Small intestine (tissue), 16 donors: ENCODE measurements at places on chromosomes 11 and 22.
A peak's percentile ranks its signal among the peaks of the same experiment; 100 is the strongest.

DNA sequence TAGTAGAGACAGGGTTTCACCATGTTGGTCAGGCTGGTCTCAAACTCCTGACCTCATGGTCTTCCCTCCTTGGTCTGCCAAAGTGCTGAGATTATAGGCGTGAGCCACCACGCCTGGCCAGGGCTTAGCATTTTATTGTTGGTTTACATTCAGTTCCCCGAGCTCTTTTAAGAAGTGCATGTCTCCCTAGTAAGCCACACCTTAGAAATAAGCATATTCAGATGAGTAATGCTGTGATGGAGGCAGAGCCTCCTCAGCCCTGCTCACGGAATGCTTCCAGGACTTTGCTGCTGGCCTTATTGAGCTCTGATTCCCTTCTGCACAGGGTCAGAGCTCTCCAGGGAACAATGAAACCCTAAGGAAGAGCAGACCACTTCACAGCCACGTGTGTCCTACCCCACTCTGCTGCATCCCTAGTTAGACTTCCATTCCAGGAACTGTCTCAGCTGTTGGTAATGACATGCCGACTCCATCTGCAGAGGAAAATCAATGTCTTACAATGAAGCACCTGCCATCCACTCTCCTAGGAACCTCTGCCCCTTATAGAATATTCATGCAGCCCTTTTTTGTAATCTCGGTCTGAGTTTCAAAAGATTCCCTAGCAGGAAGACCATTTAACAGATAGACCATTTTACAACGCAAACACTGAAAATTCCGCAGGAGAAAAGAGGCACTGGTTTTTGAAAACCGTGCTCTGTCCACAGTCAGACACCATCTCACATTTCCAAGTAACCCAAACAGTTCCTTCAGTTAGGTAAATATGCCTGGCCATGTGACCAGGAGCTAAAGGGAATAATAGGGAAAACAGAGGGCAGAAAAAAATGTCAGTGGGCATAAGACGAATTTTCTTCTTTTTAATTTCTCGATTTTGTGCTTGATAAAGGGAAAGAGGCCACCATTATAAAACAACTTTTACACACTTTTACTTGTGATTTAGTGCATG is 1.7 kb upstream of the JAM3 start:
- DNase-seq: no peak

- no peak for DNase-seq
Observed at GRCh38 chr22:48710410-48710809, 1117.3 kb downstream of the BRD1 start.

DNA sequence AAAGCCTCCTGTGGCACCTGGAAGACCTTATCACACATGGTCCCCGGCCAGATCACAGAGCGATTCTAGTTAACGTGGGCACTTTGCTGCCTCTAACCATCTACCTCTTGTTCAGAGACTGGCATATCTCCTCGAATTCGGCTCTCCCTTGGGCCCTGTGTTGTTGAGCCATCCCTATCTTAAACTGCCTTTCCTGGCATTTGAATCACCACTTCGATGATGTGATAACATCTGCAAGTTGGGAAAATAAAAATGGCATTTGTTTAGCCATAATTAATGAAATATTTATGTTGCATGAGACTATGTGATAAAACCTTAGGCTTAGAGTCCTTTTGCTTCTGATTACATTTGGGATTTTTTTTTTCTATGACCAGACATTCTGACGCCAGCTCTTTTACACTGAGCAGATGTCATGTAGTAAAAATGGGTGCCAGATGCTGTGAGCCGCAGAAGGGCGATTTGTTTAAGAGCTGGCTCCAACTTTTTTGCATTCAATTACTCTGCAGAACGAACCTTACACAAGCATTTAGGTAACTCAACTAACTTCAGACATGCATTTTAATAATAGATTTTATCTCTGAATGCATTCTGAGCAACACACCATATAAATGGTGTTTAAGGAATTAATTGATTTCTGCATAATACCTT is 58.5 kb upstream of the PARVA start:
- peak; percentile 33 for DNase-seq

DNA sequence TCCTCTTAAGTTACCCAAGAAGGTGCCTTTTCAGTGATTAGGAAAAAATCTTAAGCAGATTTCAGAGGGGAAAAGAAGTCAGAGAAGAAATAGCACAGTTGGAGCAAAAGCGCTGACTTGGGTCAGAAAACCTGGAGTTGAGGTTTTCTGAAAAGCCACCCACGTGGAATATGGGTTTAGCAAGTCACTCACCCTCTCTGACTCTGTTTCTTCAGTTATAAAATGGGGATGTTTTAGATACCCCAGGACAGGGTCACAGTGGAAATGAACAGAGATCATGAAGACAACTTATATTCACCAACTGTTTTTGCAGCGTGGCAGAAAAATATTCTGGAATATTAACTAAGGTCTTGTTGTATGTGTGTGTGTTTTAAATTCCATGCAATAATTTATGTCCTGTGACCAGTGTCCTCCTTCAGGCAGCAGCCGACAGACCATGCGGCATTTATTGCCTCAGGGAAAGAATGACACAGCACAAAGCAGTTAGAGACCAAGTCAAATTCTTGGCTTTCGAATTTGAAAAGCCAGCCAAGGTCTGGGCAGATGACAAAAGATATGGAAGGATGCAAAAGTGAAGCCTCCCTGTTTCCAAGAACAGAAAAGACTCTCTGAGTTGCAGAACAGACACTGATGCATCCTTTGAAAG is 119.9 kb downstream of the MIAT start:
- no peak for DNase-seq

GRCh38 chr22:37896181-37896592 is 9.9 kb upstream of the MICALL1 start:
- DNase-seq: peak; percentile 81

GRCh38 chr11:80856066-80856465 is 1415.2 kb upstream of the TENM4 start:
- DNase-seq: no peak

DNA sequence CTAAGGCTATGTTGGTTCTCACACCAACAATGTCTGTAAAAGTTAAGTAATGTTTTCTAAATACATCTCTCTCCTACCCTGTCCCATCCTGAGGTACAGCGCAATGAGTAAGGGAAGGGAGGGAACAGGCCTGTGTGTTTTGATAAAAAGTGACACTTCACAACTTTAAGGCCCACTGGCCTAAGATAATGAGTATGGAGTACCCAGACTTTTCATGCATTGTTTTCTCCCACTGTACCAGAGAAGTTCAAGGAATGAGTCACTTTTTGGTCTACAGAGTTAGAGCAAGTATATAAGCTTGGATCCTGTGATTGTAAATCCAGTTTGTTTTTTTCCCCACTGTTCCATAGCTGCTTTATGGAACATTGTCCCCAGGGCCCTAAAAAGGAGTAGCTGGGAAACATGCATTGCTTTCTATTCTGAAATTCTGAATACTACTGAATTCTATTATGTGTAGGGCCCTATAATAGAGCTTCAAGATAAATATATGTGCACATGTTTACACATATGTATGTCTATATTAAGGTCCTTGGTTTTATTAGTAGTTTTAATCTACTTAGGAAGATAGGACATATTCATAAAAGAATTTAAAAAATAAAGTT is 29.8 kb downstream of the KCNE3 start:
- no peak for DNase-seq

- peak; percentile 88 for DNase-seq
Observed at GRCh38 chr11:30488304-30488998, 97.7 kb downstream of the MPPED2 start.

DNA sequence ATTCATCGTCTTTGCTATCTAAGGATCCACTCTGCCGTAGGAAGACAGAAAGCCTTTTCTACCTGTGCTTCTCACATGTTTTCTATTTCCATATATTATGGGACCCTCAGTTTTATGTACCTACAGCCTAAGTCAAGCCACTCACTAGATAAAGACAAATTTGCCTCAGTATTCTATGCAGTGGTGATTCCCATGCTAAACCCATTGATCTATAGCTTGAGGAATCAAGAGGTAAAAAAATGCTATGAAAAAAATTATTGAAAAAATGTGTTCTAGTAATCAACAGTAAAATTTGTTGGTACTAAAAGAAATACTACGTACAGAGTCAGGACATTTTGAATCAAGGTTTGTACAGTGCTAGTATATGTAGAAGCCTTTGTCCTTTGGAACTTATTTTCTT is 18.1 kb upstream of the OR5AL1 start:
- no peak for DNase-seq
